SK-N-MC (cell line): ENCODE measurements at places on chromosomes 7 and 10.

GRCh38 chr7:1567896-1568510 lies 1.8 kb downstream of the PSMG3 start:
- DNase-seq, result no peak

DNA sequence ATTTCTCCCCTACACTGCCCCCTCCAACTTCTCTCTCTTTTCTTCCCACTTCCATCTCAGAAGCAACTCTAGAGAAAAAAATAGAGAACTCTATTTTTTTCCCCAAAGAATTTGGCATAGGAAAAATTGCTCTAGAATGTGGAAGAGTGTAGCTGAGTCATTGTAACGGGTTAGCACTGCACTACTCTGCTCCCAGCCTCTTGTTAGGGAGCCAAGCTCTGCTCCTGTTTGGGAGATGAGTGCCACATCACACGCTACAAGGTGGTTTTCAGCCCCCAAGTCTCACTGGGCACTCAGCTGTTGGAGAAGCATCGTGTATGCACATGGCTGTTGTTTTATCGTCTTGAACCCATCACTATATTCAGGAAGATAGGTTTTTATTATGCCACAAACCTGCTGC lies 136.4 kb downstream of the BMPER start:
- no peak for DNase-seq

DNA sequence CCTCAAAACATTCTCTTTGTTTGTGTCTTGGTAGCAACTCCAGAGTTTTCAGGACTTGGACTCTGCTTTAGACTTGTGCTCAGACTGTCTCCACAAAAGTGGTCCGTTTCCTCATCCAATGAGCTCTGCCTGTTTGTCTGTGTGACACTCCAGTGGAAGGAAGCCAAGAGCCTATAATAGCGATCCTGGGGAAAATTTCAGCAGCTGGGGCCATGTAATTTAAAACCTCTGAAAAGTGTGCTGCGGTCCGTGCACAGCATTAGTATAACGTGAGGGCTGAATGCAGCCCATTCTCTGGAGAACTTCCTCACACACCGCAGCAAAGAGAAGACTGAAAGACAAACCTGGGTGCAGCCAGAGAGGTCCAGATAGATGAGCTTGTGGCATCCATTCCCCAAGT lies at the start of gene LRRC17:
Gene LRRC17 (plus strand): TSS at position 259 of the 400 bp plus-strand sequence. CDS start 20,914 bp downstream, outside the sequence.
- DNase-seq, result peak; percentile 66

DNA sequence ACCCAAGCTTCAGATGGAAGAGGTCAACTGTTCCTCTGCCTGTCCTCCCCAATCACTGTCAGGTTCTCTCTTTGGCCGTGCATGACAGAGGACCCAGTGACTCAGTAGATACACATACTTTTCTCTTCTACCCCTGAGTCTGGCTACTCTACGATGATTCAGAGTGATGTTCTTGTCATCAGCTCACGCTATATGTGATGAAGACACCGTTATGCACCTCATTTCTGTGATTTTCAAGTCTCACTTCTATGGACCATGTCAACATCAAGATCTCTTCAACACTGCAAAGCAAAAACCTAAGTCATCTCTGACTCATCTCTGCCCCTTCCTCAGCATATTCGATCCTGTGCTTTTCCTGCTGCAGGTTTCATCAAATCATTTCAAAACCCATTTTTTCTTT lies 76.6 kb upstream of the DGKI start:
- DNase-seq, result no peak

DNA sequence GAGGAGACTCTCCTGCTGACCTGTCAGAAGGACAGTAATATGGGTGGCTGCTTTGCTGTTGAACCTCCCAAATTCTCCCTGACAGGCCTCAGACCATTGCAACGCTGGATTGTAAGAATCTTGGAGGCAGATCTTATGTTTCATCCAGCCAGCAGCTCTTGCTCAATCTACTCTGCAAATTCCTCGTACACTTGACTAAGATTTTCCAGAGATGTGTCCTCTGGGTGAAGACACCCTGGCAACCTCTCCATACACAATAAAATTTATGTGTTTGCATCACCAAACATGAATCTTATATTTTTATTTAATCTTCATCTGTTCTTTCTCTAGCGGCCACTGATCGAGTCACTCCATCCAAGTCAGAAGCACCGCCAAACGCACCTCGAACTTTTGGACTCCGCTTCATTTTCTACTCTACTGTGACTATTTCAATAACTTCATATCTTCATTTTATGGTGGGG lies 623.1 kb downstream of the ACTR3B start:
- DNase-seq, result no peak

DNA sequence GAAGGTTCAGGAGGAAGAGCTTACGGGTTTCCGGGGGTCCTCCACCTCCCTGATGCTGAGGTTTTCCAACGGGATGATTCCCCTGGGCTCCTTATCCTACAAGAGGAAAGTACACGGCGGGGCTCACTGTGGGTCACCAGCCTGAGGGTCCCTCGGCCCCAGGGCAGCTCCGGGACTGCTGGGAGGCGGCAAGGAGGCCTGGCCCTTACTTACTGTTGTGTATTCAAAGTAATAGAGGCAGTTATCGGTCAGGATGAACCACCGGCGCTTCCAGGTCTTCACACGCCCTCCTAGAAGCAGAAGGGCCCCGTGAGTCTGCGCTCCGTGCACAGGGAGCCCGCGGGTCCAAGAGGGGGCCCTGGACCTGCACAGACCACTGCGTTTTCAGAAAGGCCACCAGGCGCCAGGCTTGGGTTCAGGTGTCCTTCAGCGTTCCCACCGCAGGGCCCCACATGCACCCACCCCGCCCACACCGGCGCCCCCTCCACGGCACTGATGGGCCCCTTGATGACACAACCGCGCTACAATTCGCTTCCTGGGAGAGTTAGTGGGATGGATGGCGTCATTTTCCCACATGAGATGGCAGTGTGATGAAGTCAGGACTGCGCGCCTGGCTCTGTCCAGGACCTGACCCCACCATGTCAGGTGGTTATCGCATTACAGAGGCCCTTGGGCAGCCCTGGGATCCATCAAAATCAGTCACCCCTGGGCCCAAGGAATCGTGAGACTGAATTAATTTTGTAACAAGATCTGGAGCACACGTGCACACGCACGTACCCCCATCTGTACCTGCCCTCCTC lies 106.7 kb downstream of the CYTH3 start:
- no peak for DNase-seq

DNA sequence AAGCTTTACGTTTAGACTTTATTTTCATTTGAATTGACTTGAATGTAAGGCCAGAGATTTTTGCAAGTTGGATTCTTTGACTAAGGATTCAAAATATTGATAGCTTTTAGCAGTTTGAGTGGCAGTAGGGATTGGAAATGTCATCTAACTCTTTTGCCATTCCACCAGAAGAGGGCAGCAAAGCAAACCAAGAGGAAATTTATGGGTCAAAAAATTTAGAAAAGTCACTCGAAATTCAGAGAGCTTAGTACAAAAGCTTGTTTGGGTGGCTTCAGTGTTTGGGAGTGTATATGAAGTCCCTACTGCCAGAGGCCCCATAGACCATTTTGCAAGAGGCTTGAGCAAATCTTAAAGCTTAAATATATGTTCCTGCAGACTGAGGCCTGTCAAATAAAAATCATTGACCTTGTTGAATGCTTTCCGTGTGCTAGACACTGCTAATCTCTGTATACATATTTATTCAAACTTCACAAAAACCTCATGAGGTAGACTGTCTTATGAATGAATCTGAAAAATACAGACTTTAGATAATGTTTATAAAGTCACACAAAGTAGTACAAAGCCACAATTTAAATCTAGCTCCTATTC lies 44.6 kb upstream of the RSBN1L start:
- peak; percentile 12 for DNase-seq

- DNase-seq, result no peak
Observed at GRCh38 chr7:157679607-157680006, 342.8 kb downstream of the DNAJB6 start.

GRCh38 chr7:44231088-44231487 lies 30.3 kb downstream of the YKT6 start:
- no peak for DNase-seq

GRCh38 chr10:91050371-91051034 lies 129.6 kb upstream of the ANKRD1 start:
- no peak for DNase-seq

DNA sequence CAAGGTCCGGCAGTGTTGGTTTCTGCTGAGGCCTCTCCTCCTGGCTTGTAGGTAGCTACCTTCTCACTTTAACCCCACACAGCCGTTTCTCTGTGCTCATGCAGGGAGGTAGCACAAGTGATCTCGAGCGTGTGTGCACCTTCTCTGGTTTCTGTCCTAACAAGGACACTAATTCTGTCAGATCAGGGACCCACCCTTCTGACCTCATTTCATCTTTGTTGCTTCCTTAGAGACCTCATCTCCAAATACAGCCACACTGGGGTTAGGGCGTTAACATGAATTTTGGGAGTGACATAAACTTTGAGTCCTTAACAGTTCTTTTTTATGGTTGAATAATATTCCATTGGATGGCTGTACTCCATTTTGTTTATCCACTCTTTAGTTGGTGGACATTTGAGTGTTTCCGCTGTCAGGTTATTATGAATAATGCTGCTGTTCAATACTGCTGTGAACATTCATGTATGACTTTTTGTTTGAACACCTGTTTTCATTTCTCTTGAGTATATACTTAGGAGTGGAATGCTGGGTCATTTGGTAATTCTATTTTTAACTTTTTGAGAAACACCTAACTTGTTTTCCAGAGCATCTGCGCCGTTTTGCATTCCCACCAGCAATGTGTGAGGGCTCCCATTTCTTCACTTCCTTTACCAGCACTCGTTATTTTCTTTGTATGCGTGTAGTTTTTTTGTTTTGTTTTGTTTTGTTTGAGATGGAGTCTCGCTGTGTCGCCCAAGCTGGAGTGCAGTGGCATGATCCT lies 57.5 kb downstream of the LCOR start:
- no peak for DNase-seq

DNA sequence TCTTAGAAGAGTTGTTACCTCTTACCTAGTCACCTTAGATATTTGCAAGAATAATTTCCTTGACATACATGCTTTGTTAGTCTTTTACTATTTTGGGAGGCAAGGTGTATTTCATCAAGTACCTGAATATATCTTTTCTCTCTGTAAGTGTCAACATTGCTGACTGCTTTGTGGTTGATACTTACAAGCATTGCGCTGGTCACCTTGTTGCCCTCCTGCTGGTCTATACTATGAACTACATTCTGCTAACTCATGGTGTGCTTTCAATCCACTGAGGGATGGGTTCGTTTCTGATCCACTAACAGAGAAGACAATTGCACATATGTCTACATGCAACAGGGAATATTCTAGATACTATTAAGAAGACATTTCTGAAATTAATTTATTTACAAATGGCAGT lies 837.8 kb upstream of the COBL start:
- no peak for DNase-seq

DNA sequence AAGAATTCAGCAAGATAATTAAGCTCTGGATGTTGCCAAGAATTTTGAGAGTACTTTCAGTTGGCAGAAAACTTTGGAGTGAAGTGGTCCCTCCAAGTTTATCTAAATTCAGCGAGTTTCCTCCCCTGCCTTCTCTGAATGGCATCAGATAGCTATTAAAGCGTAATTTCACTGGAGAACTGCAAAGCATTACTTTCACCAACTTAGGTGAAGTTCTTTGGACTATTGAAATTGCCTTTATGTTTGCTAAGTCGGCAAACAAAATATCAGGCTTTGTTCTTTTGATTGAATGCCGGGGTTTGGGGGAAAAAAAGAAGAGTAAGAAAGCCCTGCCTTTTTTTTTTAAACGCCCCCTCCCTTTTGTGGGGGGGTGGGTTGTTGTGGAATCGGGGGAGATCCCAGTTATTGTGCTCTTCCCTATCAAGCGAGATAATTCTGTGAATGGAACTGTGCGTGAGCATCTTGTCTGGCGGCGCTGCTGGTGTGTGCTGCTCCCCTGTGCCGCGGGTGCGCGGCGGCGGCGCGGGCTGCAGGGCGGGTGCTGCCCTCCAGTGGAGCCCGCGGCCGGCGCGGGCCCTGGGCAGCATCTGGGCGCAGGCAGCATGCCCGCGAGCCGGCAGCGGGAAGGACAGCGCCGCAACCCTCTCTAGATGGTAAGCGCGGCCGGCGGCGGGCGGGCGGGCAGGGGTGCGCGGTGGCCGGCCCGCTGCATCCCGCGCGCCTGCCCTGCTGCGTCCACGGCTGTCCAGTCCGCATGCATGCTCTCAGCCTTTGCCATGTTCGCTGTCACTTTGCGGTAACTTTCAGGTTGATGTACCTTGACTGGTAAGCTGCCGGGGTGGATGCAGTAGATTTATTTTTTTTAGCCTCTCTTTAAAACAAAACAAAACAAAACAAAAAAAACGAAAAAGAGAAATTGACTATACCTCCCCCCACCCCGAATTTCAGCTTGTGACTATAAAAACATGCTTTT lies 176.5 kb downstream of the TCF7L2 start:
- DNase-seq, result no peak

GRCh38 chr7:36367561-36368077 lies 22.0 kb upstream of the ANLN start:
- DNase-seq, result no peak

DNA sequence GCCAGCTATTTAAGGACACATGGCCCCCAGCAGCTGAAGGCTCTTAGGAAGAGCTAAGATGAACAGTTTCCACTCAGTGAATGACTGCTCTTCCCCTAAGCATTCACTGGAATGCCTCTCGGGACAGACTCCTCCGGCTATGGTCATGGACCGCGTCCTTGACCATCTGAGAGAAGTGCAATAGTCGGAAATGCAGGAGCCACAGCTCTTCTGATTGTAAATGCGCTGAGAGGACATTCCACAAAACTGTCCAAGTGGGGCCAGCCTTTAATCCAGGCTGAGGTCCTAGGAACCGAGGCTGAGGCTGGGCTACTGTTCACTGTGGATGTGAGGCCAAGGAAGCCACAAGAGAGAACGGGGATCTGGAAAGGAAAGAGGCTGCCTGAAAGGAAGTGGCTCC lies 162.0 kb upstream of the TMEM72 start:
- no peak for DNase-seq

GRCh38 chr7:118420888-118421287 lies 196.4 kb downstream of the ANKRD7 start:
- no peak for DNase-seq

DNA sequence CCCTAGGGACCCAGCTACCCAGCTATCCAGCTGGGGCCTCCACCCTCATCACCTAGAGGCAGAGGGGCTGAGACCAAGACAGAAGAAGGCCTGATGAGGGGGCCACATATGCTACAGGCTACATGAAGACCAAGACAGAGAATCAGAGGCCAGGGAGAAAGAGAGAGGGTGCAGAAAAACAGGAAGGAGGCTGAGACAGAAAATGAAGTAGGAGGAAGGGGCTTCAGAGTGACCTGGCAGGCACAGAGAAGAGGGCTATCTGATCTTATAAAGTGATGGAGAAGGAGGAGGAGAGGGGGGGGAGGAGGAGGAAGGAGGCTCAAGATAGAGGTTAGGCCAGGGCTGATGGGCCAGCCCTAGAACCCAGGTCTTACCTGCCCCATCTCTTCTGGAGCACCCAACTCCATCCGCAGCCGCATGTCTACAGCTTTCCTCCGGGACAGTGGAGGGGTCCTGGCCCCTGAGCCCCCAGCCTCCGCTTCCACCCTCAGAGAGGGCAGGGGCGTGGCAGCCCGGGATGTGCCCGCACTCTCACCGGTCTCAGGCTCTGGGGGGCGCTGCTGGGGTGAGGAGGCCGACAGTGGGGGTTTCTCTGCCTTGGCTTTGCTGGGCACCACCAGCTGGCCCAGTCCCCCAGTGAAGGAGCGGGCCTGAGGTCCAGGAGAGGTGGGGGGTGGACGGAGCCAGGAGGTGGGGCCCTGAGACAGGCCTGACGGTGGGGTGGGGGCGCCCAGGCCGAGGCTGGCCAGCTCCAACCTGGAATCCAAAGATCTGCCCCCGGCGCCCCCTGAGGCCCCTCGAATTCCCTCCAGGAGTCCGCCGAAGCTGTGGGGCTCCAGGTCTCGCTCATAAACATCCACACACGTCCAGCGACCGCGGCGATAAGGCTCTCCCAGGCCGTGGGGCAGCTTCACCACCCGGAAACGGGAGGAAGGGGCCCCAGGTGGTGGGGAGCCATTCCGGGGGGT lies 1.8 kb downstream of the TSC22D4 start:
- no peak for DNase-seq
